Renal cortex interstitium (tissue), 15 donors: ENCODE measurements at places on chromosomes 2 and 18.

DNA sequence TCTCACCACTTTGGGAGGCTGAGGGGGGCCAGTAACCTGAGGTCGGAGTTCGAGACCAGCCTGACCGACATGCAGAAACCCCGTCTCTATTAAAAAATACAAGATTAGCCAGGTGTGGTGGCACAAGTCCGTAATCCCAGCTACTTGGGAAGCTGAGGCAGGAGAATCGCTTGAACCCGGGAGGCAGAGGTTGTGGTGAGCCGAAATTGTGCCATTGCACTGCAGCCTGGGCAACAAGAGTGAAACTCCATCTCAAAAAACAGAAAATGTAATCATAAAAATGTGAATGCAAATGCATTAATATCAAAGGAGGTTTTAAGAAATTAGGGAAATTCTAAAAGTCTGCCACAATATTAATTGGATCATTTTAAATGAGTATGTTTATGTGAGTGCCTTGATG, 45.7 kb downstream of the ACTR2 start:
- DNase-seq = no peak

GRCh38 chr2:186592137-186592875, 2.5 kb downstream of the ITGAV start:
- no peak for DNase-seq

GRCh38 chr2:118729760-118730159, 117.7 kb downstream of the EN1 start:
- no peak for DNase-seq

- peak; percentile 25 for DNase-seq
Measured at GRCh38 chr2:137975280-137976271, 11.3 kb downstream of the HNMT start.

- DNase-seq = no peak
Measured at GRCh38 chr2:9199716-9200632, 6.6 kb upstream of the ASAP2 start.

DNA sequence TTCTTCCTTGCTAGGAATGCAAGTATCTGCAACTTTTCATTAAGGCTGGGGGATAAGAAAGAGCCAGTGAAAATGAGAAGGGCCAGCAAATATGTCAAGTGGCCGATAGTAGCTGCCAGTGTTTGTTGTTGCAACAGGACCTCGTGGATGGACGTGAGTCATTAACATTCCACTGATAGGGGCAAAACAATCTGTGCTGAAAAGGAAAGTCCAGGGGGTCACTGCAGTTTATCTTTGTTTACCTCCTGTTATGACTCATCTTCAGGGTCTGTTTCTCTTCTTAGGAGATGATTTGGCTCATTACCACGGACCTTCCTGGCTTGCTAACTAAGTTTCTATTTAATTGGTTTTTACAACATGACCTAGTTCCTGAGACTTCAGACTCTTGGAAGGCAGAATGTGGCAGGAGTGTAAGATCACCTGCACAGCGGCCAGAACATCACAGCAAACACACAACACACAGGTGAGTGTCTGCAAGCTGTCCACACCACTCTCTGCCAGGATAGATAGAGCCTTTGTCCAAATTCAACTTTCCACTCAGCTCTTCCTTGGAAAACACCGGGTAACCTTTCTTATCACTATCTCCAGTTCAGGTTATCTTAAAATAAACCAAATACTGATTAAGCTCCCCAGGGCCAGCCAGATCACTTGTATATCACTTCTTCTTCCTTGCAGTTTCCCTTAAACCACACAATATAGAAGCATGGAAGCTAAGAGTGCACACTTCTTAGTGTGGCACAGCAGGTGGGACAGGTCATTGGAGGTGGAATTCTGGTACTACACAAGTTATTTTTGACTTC, 157.5 kb upstream of the LMAN1 start:
- no peak for DNase-seq

DNA sequence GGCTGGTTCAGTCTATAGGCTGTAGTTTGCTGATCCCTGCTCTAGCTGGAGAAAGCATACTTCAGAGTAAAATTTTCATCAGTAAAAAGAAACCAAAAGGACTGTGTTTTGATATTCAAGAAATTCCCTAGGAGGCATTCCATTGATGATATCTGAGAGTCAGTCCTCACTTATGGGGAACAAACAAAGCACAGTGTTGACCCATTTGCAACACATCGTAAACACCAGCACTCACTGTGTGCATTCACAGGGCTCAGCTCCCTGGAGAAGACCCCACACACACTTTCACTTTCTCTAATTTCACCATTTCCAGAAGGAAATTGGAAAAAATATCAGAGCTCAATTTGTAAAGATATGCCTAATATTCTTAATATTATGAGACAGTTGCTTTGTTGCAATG, 147.1 kb downstream of the PIEZO2 start:
- no peak for DNase-seq

GRCh38 chr2:149038442-149039212, at the start of gene LYPD6B:
Gene LYPD6B (plus strand): TSS chr2:149038699. CDS start chr2:149130949, 92,250 bp downstream.
- no peak for DNase-seq

DNA sequence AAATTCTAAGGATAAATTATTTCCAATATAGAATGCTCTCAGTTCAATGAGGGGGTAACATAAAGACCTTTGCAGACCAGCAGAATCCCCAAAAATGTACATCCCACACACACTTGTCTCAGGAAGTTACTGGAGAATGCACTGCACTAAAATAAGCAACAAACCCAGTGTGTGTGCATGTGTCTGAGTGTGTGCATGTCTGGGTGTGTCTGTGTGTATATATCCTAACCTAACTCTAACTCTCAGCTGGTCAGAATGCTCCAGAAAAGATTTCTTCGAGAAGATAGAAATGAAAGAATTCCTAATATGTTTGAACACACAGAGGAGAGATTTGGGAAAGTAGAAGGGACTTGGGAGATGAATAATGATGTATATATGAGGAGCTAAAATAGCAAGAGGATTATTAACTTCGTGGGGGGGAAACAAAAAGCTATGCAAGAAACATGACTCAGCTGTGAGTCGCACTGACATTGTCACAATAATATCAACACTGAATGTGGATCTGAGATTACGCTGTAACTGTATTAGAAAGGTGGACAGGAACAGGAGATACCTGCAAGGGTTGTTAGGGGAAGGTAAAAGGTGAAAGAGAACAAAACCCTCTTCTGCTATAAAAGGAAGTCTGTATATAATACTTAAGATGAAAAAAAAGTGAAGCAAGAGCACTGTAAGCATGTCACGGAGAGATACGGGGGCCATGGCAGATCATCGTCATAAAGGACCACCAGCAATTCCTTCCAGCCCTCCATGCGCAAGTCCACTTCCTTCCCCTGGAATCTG, 11.1 kb downstream of the COLEC12 start:
- DNase-seq = no peak

- no peak for DNase-seq
Measured at GRCh38 chr2:100054426-100054825, 88.0 kb downstream of the AFF3 start.

DNA sequence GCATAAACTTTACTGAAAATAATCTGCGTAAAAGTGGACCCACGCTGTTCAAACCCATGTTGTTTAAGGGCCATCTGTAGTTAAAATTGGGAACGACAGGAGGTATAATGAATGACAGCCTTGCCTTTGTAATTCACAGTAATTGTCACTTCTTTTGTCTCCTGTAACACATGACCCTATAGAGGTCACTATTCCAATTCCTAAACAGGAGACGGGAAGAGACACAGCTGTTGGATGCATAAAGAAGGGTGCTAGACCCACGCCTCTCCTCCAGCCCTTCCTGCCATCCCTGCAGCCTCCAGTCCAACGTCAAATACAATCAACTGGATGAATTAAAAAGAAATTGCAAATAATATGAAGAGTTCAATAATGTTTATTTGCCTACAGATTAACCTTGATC, 63.1 kb upstream of the NFATC1 start:
- no peak for DNase-seq

GRCh38 chr18:8777846-8778245, 72.5 kb downstream of the MTCL1 start:
- no peak for DNase-seq

DNA sequence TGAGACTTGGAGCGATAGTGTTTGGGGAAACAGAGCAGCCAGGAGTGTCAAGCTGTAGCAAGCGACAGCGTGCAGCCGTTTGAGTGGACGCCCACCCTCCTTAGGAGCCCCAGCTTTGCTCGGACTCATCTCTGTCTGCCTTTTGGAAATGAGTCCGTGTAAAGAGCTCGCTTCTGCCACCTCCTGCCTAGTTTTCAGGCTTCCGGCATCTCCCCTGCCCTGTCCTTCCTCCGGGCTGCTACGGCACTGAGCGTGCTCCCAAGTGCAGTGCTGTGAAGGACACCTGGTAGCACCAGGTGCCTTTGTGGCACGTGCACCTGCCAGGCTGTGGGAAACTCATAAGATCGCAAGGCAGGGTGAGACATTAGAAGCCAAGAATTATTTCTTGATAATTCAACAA, 117.1 kb downstream of the RNF144A start:
- DNase-seq = no peak

DNA sequence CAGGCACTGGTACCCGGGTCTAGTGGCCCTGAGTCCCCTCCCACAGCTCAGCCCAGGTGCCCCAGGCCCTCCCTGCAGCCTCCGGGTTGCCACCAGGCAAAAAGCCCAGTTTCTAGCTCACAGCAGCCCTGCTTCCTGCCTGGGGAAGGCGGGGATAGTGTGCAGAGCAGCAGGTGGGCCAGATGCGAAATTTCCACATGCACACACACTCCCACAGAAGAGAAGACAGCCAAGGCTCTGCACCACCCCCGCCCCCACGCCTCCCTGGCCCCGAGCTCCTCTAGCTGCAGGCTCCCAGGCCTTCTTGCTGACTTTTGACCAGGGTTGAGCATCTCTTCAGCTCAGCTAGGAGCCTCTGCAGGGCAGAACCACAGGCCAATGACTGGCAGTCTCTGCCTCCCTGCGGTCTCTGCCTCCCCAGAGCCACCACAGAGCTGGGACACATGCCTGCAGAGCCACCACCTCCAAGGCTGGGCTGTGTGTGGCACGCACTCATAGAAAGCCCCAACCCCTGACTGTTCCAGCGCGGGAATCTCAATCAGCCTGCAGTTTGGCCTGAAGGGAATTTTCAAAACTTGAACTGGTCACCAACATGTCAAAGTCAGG, 7.2 kb downstream of the SLC66A2 start:
- no peak for DNase-seq

DNA sequence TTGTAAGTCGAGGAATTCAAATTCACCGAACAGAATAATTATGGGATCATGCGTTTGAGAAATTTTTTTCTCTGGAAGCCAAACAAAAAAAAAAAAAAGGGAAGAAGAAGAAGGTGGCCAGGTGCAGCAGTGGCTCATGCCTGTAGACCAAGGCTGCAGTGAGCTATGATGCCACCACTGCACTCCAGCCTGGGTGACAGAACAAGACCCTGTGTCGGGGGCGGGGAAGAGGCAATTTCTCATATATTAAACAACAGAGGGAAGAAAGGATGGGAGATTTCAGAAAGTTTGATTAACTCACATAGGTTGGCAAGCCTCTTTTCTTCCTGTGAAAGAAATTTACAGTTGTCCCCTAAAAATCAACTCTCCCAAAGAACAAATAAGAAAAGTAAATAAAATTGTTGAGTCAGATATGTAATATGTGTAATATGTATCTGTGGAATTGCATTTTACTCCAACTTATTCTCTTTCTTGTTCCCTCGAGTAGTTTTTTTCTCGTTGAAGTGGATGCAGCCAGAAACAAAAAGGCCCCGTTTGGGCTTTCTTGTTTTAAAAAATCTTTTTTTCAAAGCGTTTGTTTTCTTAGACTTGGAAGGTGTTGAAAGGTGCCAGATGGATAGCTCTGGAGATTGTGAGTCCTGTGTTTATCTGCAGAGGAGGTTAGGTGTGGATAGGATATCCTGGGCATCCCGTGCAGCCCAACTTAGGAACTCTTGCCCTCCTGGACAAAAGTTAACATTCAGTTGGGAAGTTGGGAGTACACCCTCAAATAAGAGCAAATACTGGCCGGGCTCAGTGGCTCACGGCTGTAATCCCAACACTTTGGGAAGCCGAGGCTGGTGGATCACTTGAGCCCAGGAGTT, 25.4 kb upstream of the FMNL2 start:
- no peak for DNase-seq

- DNase-seq = no peak
Measured at GRCh38 chr2:124339709-124340108, 314.6 kb downstream of the CNTNAP5 start.

- DNase-seq = no peak
Measured at GRCh38 chr2:37797081-37797480, 125.6 kb upstream of the CDC42EP3 start.

DNA sequence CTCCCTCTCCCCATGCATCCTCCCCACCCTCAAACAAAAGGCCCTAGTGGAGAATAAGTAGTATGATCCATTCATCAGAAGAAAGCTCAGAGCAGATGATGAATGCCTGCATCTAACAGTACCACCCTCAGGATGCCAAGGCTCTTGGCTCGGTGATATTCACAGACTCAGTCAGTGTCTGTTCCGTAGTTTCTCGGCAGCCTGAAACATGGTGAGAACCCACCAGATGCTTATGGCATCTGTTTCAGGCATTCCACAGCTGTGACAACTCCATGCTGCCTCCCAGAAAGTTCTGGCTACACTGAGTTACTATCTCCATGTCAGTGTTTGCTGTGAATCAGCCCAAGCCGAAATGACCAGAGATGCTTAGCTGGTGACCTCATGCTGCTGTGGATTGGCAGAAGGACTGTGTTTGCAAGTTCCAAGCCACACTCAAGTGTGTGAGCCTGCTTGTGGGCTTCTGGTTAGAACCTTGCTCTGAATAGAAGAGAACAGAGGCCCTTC, 83.9 kb downstream of the WDSUB1 start:
- DNase-seq = no peak

DNA sequence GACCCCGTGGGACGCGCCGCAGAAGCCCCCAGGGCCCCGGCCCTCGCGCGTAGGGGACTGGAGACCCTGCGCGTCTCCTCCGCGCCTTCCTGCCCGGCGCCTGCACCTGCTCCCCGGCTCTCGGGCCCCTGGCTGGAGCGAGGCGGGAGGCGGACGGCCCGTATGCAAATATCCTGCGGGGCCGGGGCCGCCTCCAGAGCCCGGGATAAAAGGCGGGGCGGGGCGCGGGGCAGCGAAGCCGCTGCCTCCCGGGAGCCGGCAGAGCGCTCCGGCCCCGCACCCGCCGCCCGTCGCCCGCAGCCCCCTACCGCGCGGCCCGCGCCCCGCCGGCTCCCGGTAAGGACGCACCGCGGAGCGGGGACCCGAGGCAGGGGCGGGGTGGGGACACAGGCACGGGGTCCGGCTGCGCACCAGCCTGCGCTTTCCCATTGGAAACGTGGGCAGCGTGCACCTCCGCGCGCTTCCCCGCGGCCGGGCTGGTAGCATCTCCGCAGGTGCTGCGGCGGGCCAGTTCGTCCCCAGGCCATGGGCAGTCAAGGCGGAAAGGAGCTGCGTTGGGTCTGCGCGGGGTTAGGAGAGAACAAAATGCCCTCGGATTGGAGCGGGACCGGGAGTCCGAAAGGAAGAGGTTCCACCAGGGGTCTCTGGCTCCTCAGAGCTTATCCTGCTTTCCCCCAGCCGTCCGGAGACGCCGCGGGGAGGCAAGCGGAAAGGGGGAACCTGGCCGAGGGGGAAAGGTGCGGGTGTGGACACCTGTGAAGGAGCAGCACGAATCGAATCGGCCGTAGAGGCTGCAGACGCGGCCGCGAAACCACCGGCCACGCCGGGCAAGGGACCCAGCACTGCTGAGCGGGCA, at the start of gene ATP6V1C2:
TSS of gene ATP6V1C2 (plus strand) at position 235 of the 856 bp plus-strand sequence. CDS start 1,220 bp downstream, outside the sequence.
- no peak for DNase-seq
